T-cell (primary cell): ENCODE measurements at places on chromosomes 12 and 14. TPM values are rescaled to one million over a fixed set of nuclear protein-coding genes. Genes with fewer than 3 reads are reported as not detected.

The TMEM119 gene
- 0.67 TPM for total RNA-seq

The NFATC4 gene
- total RNA-seq, result not detected

The AQP2 gene
- total RNA-seq, result not detected

The LRP1-AS gene
- total RNA-seq, result not detected

DNA sequence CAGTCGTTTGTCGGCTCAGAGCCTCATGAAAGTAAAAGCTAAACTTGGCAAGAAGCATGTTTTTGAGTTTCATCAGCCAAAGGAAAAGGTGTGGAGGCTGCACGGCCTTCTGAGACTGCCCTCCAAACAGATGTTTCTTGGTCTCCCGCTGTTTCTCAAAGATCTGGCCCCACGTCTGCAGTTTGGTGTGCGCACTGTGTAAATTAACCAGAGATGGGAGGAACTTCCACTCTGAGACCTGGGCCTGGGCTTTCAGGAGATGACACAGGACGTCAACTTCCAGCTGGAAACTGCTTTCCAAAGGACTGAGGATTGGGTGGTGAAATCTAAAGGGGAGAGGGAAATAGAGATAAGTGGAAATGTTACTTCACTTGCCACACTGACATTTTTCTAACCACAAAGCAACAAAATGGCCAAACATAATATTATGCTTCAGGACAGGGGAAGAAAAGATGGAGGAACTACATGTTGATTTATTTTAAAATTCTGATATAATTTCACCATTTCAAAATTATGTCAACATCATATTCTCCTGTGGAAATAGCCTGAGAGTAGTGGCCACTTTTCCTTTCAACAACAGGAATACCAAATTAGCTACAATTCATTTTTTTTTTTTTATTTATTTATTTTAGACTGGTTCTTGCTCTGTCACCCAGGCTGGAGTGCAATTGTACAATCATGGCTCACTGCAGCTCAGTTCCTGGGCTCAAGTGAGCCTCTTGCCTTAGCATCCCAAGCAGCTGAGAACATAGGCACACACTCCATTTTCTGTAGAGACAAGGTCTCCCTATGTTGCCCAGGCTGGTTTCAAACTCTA is 27.6 kb downstream of the KICS2 start:
- H3K27me3 ChIP-seq, result no peaks in the 10 kb centered on the region
- no peak overlapping the region for H3K4me3 ChIP-seq
- no peaks in the 10 kb centered on the region for H3K4me1 ChIP-seq
- H3K36me3 ChIP-seq, result peaks cover 14% of the 10 kb centered on the region
- no peak for DNase-seq

- no peaks in the 10 kb centered on the region for H3K4me1 ChIP-seq
- no peak overlapping the region for H3K4me3 ChIP-seq
- H3K27me3 ChIP-seq, result no peaks in the 10 kb centered on the region
- DNase-seq, result no peak
Measured at GRCh38 chr12:104784592-104784991, 173.5 kb downstream of the SLC41A2 start.

GRCh38 chr14:61765225-61765943 is 3.2 kb downstream of the SNAPC1 start:
- peaks cover 25% of the 10 kb centered on the region for H3K4me1 ChIP-seq
- no peak overlapping the region for H3K27ac ChIP-seq
- no peak overlapping the region for H3K4me3 ChIP-seq
- DNase-seq, result no peak
- H3K27me3 ChIP-seq, result no peaks in the 10 kb centered on the region
- H3K36me3 ChIP-seq, result peaks cover 14% of the 10 kb centered on the region

GRCh38 chr12:89314060-89314761 is 38.1 kb downstream of the DUSP6 start:
- no peaks in the 10 kb centered on the region for H3K4me1 ChIP-seq
- H3K36me3 ChIP-seq, result no peaks in the 10 kb centered on the region
- no peak overlapping the region for H3K27ac ChIP-seq
- no peaks in the 10 kb centered on the region for H3K27me3 ChIP-seq

DNA sequence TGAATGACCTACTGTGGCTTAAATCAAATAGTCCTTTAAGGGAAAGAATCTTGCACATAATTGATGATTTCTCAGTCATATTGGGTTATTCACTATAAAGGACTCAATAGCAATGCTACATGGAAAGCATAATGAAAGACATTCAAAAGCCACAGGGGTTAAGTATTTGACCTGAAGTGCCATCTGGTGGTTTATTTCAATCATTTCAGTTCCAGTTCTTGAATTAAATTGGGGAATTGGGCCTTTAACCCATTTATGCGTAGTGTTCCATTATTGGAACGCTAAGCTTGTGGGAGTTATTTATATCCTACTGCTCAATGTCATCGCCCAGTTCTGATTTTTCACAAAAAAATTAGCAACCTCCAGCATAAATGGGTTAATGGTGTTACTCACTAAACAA is 41.3 kb upstream of the C12orf71 start:
- no peak overlapping the region for H3K27ac ChIP-seq
- no peaks in the 10 kb centered on the region for H3K4me1 ChIP-seq
- peaks cover 5% of the 10 kb centered on the region for H3K27me3 ChIP-seq
- no peak for DNase-seq

- H3K27me3 ChIP-seq, result no peaks in the 10 kb centered on the region
- H3K4me1 ChIP-seq, result no peaks in the 10 kb centered on the region
- no peak overlapping the region for H3K4me3 ChIP-seq
- DNase-seq, result no peak
Measured at GRCh38 chr12:101719566-101719965, 19.7 kb downstream of the SYCP3 start.
